ENCODE measurements at places on chromosomes 5 and 9. TPM values are rescaled to one million over a fixed set of nuclear protein-coding genes. Genes with fewer than 3 reads are reported as not detected.

GRCh38 chr5:76870046-76870445, 20.2 kb downstream of the S100Z start:
- DNase-seq = no peak

The ABO gene
- not detected for polyA plus RNA-seq

DNA sequence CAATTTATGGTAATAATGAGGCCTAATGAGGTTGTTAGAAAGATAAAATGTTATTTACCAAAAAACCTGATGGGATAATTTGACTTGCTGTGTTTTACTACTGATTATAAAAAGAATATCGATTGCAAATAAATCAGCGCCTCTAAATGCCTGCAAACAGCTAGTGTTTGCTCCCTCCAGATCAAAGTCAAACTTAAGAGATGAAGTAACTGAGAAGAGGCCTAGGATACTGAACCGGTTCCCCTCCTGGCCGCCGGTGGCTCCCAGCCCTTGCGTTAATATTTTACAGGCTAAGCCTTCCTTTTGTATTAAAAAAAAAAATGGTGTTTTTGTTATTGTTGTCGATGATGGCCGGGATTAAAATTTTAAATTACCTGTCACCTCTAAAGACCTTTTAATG, 2.6 kb downstream of the IRX1 start:
- no peak for DNase-seq

- DNase-seq = no peak
Measured at GRCh38 chr5:132765311-132766019, 11.6 kb downstream of the SEPTIN8 start.

DNA sequence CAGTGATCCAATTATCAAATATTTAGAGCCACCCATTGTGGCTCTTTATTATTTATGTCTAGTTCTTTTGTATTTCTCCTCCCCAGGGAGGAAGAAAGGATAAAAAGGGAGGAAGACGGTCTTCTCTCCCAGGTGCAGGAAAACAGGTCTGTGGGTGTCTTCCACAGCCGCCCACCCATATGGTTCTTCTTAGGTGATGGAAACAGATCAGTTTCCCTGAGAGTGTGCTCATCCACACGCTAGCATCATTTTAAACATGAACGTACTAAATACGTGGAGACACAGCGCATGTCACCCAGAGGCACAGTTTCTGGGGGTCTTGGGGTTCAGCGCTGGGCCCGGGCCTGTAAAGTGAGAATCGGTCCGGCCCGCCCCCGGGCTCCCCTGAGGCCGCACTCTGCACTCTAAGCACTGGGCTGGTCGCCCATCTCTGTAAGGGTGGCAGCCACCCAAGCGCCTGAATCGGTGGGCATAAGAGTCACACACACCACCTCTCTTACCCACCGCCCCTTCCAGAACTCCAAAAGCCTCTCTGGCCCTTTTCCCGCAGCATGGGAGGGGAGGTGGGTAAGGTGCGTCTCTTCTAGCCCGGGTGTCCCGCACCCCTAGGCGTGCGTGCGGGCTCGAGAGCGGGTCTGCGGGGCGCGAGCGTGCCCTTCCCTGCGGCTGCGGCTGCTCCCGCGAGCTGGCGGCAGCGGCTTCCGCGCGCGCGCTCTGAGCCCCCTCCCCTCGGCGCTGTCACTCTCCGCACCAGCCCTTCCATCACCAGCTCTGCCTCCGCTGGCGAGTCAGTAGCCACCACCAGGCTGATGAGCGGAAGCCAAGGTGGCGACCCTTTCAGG, 1.3 kb downstream of the PTCH1 start:
- no peak for DNase-seq

GRCh38 chr9:127676638-127677037, 30.1 kb upstream of the CFAP157 start:
- no peak for DNase-seq

GRCh38 chr5:435961-436640, 6.9 kb upstream of the EXOC3 start:
- no peak for DNase-seq

DNA sequence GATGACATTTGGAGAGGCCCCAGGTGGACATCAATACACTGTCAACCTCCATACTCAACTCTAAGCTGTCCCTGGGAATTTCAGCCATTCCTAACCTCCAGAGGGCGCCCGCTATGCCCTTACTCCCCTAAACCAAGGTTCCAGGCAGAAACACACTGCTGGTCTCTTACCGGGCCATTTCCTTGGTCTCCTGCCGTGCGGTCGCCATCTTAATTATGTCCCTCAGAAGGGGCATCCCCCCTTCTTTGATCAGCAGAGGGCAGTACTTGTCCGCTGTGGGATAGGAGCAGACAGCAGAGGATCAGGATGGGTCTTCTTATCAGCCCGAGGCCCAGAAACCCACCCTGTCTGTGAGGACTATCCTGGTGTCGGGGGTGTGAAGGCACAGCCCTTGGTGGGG, 9.3 kb upstream of the ZDHHC12 start:
- no peak for DNase-seq

The ARSI gene
- polyA plus RNA-seq = not detected

GRCh38 chr9:94920420-94921091, 194.1 kb downstream of the AOPEP start:
- DNase-seq = no peak

DNA sequence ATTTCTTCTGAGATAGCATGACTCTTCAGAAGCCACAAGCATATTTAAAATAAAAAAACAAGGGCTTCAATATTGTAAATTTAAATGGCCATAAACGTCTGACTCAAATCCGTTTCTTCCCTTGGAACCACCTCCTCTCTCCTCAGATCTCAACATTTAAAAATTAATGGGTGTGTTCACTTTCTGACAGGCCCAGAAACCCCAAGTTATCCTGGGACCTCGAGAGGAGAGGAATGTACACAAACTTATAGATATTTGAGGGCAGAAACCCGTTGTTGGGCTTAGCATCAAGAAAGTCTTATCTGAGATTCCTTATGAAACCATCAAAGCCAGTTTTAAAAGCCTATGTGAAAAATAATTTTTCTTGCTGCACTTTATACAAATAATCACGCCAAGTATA, 29.2 kb downstream of the MLLT3 start:
- no peak for DNase-seq

DNA sequence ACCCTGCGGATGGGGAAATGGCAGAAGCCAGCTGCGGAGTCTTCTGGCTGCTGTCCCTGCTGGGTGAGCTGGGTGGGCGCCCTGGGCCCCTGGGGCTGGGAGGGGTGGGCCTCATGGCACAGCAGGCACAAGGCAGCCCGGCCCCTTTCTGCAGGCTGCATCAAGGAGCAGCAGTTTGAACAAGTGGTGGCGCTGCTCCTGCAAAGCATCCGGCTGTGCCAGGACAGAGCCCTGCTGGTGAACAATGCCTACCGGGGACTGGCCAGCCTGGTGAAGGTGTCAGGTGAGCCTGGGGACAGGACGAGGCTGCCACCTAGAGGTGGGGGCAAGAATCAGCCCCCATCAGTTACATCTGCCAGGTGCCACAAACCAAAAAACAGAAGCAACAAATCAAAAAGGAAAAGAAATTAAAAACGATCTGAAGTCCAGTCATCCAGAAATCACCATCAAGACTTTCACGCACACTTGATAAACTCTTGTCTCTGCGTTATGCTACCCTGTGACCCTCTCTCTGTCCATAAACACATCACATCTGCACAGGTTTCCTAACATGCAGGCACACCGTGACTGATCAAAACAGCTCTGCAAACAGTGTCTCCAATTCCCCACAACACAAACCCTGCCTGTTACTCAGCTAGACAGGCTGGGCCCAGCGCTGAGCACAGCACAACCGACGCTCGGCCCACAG, 13.9 kb downstream of the REXO4 start:
- DNase-seq = peak; percentile 80

DNA sequence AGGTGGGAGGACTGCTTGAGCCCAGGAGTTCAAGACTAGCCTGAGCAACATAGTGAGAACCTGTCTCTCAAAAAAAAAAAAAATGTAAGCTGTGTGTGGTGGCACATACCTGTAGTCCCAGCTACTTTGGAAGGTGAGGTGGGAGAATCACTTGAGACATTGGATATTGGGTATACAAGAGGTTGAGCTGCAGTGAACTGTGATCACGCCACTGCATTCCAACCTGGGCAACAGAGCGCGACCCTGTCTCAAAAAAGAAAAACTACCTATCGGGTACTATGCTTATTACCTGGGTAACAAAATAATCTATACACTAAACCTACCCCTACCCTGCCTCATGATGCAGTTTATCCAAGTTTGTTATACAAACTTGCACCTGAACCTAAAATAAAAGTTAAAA, 64.9 kb downstream of the AOPEP start:
- DNase-seq = no peak

- no peak for DNase-seq
Measured at GRCh38 chr5:7629561-7629960, 221.4 kb downstream of the CFAP90 start.

- no peak for DNase-seq
Measured at GRCh38 chr9:89678396-89679015, 73.7 kb downstream of the GADD45G start.

DNA sequence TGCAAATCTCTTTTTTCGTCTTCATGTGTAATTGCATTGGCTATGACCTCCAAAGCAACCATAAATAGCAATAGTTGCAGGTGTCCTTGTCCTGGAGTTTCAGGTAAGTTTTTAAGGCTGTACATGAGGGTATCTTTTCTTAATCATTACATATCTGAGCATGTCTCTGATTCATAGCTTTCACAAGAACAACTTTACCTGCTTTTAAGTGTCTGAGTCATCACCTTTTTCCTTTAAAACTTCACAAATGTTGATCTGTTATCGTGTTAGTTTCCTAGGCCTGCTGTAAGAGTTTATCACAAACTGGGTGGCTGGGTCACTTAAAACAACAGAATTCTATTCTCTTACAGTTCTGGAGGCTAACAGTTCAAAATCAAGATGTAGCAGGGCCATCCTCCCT, 13.8 kb downstream of the GARNL3 start:
- DNase-seq = no peak

The PFN3 gene
- polyA plus RNA-seq = not detected

- DNase-seq = no peak
Measured at GRCh38 chr9:125950880-125951471, 203.8 kb downstream of the PBX3 start.

DNA sequence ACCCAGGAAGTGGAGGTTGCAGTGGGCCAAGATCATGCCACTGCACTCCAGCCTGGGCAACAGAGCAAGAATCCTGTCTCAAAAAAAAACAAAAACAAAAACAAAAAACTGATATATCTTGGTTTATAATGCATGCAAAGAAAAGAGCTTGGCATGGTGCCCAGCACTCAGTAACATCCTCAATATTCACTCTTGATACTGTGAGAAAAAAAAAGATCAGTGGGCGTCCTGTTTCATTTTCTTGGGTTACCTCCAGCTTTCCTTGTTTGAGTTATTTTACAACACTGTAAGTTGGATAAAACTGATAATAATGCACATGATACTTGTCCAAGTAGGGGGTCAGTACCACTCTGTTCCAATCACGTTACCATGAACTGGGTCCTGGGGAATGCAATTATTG, 7.8 kb downstream of the PHYHD1 start:
- no peak for DNase-seq

- no peak for DNase-seq
Measured at GRCh38 chr9:121751686-121752445, 100.4 kb downstream of the DAB2IP start.

DNA sequence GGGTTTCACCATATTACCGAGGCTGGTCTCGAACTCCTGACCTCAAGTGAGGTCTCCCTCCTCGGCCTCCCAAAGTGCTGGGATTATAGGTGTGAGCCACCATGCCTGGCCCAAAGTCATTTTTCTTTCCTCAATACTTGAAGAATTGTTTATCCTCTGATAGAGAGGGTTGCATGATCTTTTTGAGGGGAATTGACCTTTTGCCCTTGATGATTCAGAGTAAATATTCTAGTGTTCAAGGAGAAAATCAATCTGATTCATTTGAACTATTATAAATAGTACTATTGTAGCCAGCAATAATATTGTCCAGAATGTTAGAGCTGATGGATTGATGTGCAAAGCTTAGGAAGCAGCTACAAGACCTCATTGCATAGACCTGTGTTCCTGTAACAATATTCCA, 47.1 kb downstream of the UGCG start:
- no peak for DNase-seq

GRCh38 chr9:116789081-116789480, 102.0 kb downstream of the TRIM32 start:
- DNase-seq = no peak

GRCh38 chr9:70589571-70590314, 175.3 kb upstream of the KLF9 start:
- DNase-seq = no peak

Data from naive thymus-derived CD8-positive, alpha-beta T cell (primary cell).